Stimulated activated CD4-positive, alpha-beta T cell treated with anti-CD3 and anti-CD28 coated beads, Interleukin-1b, Interleukin-23, amount 100 ng/mL, for 1 hour (primary cell): ENCODE measurements at places on chromosomes 2 and 18.

GRCh38 chr2:198518935-198519334 lies 714.5 kb downstream of the PLCL1 start:
- DNase-seq: no peak

DNA sequence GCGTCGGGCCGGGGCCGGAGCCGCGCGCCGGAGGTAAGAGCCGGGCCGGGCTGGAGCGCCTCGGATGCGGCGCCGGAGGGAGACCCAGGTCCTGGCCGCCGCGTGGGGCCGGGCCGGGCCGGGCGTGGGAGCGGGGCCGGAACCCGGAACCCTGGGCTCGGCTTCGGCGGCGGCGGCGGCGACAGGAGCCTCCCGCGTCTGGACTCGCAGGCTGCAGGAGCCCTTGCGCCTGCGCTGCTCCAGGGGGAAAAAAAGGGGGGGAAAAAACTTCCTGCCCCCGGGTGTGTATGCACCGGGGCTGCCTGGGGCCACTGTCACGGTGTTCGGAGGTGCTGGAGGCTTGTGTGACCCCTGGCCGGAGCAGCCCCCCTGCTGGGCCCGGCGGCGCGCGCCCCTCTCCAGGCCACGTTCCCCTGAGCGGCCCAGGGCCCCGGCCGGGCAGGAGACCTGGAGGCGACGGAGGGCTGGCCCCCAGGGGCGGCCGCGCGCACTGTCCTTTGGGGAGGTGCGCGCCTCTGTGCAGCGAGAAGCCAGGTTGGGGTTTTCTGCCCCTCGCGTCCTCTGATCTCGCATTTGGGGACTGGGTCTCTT lies 864 bp downstream of the KLHL29 start:
- no peak for DNase-seq

DNA sequence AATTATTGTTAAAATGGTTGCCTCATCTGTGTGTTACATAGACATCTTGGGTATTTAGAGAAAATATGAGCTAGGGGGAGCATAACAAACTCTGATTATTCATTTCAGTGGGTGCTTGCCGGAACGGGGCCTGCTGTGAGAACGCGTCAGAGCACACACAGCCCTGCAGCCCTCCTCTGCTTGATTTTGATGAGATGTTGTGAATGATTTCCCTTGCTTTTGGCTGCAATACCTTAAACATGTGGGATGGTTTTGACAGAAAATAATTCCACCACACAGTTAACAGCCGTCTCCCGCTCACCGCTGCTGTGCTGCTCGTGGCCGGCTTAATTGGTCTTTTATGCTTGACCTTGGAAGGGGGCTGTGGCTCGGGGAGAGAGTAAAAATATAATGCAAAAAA lies 49.9 kb upstream of the TXNDC2 start:
- no peak for DNase-seq

DNA sequence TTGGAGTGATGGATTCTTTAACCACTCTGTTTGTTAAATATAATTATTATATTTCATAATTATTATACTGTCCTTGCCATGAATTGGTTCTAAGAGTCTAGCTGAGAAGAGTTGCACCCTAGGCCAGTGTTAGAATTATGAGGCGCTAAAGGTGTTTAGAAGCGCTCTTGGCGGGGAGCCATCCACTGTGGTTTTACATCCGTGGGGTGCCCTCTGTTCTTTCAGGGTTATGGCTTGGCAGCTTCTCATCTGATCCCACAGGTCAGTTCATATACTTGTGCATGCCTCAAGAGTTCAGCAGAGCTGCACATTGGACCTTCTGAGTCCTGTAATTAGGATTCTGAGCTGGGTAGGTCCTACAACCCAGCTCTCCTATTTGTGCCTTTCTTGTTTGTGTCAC lies 9.1 kb downstream of the ASAP2 start:
- DNase-seq: no peak

DNA sequence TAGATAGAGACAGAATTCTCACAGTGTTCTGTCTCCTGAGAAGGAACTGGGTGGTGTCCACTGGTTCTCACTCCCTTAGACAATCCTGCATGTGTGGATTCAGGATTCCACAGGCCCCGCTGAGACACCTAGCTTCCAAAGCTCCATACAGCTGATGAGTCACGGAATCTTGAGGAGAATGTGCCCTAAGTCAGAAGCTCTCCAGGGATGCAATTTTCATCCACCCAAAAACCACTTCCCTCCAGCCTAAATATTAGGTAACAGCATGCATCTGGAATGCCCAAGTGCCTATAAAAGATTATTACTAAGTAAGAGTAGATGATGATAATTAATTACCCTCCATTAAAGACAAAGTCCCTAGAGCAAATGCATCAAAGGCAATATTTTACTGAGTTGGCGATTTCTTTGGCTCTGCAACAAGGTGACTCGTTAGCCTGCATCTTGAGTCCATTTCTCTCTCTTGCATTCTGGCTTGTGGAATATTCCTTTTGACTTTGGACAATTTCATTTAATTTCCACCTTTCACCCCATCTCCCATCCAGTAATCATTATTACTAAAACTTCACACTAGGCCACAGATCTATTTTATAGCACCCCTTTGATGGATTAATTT lies 475.1 kb downstream of the TNS1 start:
- no peak for DNase-seq

DNA sequence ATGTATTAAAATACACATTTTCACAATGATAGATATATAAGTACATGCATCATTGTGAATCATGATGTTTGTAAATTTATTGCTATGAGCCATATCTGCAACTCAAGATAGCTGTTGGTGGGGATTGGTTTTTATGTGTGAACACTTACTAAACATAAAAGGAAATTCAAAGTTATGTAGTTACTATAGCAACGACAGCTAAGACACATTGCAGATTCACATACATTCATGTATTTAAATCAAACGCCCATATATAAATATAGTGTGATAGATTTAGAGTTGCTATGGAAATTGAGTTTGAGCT lies 65.6 kb downstream of the MAPRE2 start:
- no peak for DNase-seq

GRCh38 chr2:31270822-31271231 lies 36.9 kb downstream of the EHD3 start:
- DNase-seq: no peak

GRCh38 chr2:104425850-104426595 lies 427.9 kb upstream of the POU3F3 start:
- no peak for DNase-seq

- DNase-seq: no peak
Observed at GRCh38 chr2:34121076-34121475, 522.0 kb upstream of the FAM98A start.

- DNase-seq: no peak
Observed at GRCh38 chr2:72916743-72917137, 579 bp upstream of the EMX1 start.

DNA sequence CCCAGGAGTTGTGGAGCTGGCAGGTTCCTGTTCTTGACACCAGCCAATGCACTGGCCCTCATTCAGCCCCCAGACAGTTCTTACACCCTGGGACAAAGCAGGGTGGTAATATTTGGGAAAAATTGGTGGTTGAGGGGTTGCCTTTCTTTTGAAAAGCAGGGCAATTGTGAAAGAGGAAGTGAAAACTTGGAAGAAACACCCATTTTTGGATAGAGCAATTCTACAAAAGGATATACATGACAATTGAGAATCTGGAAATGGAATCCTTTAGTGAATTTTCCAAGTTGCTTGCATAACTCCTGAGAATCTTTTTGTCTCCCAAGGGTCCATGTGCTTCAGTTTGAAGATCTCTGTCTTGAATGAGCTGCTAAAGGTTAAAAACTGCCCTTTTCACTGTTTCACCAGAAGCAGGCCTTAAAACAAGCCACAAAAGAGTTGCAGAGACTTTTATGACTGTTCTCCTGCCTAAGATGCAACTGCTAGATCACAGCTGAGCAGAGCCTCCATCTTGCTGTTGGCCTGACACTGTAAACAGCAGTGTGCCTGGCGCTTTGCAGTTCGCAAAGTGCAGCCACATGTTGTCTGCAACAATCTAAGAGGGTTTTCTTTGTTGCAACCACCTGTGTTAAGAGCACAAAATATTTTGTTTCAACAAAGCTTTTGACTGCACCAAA lies 11.8 kb downstream of the COL4A4 start:
- DNase-seq: no peak

GRCh38 chr18:75654851-75655751 lies 227.6 kb upstream of the SMIM21 start:
- no peak for DNase-seq

GRCh38 chr2:230952226-230952956 lies 27.3 kb upstream of the GPR55 start:
- DNase-seq: no peak

GRCh38 chr18:32980896-32981295 lies 208.1 kb upstream of the KLHL14 start:
- DNase-seq: no peak
